ENCODE measurements at places on chromosomes 3 and 15.

GRCh38 chr15:75694241-75695182 is 18.1 kb downstream of the CSPG4 start:
- peak; percentile 64 for DNase-seq

- DNase-seq: no peak
Observed at GRCh38 chr15:90053685-90054466, 48.4 kb downstream of the IDH2 start.

GRCh38 chr15:40296561-40297230 is 11.0 kb downstream of the PLCB2 start:
- DNase-seq: no peak

GRCh38 chr15:65912235-65912634 is 42.9 kb downstream of the RAB11A start:
- DNase-seq: no peak

DNA sequence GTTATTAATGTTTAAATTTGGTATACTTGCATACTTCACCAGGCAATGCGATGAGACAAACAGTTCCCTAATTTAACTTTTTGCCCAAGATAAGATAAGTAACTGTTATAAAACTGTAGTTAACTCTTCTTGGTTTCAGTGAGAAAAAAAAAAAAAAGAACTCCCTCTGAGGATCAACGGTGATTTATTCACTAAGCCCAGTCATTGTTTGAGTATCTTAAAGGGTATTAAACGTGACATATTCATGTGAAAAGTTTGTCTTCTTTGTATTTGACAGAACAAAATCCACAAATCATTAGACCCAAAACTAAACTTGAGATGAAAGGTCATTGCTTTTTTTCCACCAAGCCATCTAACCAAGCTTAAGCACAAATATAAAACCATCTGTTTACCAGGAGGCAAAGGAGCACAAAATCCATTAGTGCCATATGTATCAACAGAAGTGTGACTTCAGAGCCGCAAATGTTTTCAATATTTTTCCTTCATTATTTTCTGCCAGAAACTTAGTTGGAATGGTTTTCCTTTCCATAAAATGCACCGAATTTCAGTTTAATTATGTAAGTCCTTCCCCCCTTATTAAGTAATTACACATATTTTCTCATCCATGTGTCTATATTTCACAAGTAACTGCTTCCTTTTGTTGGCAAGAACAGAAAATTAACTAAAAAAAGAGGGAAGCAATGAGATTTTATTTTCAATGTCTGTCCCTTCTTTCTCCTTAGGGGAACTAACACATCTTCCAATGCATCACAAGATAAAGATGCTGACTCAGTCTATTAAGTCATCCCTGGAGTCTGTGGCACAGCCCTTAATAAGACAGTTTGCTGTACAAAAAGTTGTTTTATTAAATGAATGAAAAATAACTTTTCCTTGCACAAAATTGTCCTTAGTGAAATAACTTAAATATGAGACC is 92.2 kb upstream of the RAP2B start:
- DNase-seq: no peak

DNA sequence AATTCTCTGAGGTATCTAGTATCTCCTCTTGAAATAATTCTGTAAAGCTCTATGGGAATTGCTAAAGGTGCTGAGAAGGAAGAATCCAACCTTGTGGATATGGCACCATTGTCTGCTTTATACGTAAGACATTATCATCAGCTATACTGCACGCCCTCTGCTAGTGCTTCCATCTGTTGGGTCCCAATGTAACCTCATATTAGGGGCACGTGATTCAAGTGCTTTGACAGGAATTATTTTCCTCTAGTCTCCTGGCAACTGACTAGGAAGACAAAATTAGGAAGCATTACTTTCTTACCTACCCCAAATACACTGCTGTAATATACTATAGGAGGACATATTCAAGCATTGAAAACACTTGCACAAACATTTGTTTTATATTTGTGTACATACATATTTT is 24.0 kb downstream of the COPS2 start:
- no peak for DNase-seq

DNA sequence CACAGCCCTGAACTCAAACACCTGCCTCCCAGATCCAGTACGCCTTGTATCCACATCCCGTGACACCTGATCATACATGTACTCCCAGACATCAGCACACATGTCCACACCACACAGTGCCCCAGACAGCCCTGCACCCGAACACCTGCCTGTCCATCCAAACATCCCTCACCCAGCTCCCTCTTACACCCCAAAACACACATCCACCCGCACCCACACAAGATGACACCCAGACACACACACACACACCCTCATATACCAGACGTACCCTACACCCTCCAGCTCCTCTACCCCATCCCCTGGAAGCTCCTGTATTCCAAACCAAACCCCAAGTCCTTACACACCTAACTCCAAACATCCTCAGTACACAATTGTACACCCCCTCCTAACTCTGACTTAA is 735 bp downstream of the CAMK1 start:
- no peak for DNase-seq

DNA sequence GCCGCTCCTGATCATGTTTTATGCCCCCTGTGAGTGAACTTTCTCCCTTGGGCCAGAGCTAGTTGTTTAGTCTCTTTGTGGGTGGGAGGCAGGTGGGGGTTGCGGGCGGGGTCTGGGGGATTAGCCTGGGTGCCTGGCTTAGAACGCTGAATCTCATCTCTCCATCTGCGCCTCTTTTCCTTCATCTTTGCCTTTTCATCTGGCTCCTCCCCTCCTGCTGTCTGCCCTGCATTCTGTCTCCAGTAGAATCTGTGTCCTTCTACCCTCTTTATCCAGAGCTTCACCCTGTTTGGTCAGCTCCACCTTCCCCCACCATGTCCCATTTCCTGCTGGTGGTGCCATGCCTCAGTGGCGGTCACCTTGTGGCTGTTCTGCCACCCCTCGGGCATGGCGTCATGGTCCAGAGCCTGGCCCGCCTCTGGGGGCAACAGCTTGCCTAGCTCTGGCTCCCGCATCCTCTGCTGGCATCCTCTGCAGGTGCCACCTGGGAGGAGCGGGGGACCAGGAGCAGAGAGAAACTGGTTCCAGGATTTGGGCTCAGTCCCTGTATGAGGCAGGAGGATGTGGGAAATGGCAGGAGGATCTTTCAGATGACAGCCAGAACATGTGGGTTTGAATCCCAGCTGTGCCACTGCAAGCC is 44.3 kb downstream of the PDIA5 start:
- no peak for DNase-seq

- DNase-seq: no peak
Observed at GRCh38 chr3:53258600-53259426, 3.0 kb upstream of the TKT start.

DNA sequence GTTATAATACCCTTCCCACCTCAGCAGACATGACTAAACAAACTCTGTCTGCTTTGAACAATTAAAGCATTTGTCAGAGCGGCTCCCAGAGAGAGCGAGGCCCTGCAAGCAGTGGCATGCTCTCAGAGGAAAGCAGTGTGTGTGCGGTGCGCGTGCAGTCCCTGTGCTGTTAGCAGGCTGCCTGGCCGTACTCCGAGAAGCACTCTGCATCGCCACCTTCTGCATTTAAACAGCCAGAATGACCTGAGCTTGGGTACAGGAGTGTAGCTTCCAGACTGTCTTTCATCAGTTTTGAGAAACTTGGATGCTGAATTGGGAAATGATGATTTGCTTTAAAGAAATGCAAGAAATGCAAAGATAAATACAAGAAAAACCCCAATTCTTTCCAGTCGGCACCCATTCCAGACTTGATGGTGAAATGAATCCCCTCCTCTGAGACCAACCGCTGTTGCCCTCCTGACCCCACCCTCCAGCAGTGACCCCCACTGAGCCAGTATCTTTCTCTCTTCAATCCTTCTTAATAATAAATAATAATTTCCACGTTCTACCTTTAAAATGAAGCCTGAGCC is 113.5 kb downstream of the VGLL4 start:
- no peak for DNase-seq

- DNase-seq: no peak
Observed at GRCh38 chr15:55707518-55707917, 35.4 kb downstream of the PRTG start.

- no peak for DNase-seq
Observed at GRCh38 chr15:48572823-48573222, 72.7 kb downstream of the FBN1 start.

DNA sequence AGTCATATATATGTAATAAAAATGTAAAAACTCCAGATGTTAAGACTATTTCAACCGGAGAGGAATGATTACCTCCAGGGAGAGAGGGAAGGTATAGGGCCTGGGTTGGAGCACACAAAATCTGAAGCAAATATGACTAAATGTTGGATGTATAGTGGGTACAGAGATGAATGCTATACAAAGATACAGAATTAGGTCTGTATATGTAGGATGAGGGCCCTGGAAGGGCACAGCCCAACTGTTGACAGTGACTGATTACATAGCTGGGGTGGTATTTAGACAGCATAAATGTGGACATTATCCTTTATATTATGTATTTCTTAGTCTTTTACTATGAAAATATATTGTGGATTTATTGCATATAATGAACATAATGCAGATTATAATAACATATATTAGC is 94.4 kb upstream of the SPATA12 start:
- DNase-seq: no peak

DNA sequence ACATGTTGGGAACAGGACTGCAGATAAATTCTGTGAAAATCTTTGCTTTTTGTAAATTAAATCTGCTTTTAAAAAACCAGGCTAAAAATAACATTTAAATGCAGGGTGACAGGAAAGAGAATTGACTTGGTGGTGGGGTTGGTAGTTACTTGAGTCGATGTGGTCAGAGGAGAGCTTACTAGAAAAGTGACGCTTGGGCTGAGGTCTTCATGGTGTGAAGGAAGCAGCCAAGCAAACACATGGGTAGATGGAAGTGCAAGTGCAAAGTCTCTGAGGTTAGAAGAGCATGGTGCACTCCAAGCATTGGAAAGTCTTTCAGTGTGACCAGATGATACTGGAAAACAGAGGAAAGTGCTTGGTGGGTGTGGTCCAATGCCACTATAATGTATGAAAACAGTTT is 86.4 kb upstream of the THBS1 start:
- no peak for DNase-seq

- no peak for DNase-seq
Observed at GRCh38 chr15:85407421-85408269, 27.2 kb downstream of the AKAP13 start.

GRCh38 chr3:56878074-56878473 is 76.3 kb upstream of the ARHGEF3 start:
- no peak for DNase-seq

DNA sequence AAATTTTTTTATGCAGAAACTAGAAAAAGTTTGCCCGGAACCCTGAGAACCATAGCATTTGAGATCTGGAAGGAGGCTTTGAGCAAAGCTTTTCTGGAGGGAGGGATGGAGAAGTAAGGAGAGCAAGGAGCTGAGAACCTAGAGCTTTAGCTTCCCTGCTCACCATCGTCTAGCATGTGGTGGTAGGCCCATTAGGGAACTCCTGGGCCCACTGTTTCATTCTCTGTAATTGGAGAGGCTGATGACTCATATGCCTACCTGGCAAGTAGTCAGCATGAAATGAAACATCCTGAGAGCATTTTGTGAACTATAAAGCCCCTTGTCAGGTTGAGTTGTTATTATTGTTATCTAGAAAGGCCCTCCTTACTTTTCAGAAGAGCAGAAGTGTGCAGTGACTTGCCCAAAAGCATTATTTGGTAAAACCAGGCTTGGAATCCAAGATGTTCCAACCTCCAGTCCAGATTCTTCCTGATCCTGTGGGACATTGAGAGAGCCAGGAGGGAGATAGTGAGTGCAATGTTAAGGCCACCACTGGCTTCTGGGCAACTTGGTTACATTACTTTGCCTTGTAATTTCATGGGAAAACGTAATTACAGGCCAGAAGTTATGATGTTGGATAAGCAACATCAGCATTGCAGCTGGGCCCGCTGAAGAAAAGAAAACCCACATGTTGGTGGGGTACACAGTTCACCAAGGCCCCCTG is 104.5 kb upstream of the BFSP2 start:
- DNase-seq: no peak

- DNase-seq: no peak
Observed at GRCh38 chr3:55202326-55202725, 274.5 kb upstream of the LRTM1 start.

DNA sequence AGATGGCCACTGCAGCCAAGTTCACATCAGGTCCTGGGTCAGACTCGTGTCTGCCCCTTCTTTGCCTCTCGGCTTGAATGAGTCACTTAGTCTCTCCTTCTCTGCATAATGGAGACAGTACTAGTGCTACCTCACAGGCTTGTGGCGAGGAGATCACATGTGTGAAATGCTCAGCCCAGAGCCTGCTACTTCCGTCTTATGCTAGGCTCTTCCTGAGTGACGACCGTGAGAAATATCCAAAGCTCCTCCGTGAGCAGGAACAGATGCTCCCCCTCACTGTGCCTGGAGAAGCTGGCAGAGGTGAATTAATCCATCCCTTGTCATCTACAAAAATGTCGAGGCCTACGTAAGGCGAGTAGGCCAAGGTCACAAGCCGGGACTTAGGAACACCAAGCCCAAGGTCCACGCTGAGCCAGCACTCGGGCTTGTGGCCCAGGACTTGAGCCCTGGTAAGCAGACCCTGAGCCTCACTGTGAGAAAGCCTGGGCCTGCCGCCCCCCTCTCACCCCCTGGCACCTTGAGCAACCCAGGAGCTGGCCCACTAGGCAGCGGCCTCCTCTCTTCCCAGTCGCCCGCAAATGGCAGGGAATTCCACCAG is 17.9 kb downstream of the PAK6 start:
- DNase-seq: no peak

GRCh38 chr3:2851361-2851760 is 258.8 kb downstream of the IL5RA start:
- DNase-seq: no peak

- no peak for DNase-seq
Observed at GRCh38 chr3:54818942-54819341, 108.9 kb downstream of the LRTM1 start.

- no peak for DNase-seq
Observed at GRCh38 chr15:52246686-52247431, 48.7 kb downstream of the MYO5C start.

GRCh38 chr3:22012471-22012870 is 261.5 kb upstream of the ZNF385D start:
- DNase-seq: no peak

GRCh38 chr3:142151828-142152227 is 2.5 kb upstream of the TFDP2 start:
- no peak for DNase-seq

Data from tibial nerve (tissue), 4 donors.